PC-3 (cell line): ENCODE measurements at places on chromosomes 12 and 14.
A peak's percentile ranks its signal among the peaks of the same experiment; 100 is the strongest.

- no peak for DNase-seq
These were observed 42.5 kb upstream of the CATSPERB start for GRCh38 chr14:91774140-91775096.

- no peak for DNase-seq
These were observed 21.6 kb upstream of the AMN start for GRCh38 chr14:102900631-102901571.

GRCh38 chr14:30988509-30988908 is 36.9 kb upstream of the AP4S1 start:
- DNase-seq, result no peak

- DNase-seq, result peak; percentile 86
These were observed 20.2 kb downstream of the TNFAIP2 start for GRCh38 chr14:103143506-103143905.

- DNase-seq, result no peak
These were observed 63.6 kb upstream of the SRSF5 start for GRCh38 chr14:69703047-69704039.

DNA sequence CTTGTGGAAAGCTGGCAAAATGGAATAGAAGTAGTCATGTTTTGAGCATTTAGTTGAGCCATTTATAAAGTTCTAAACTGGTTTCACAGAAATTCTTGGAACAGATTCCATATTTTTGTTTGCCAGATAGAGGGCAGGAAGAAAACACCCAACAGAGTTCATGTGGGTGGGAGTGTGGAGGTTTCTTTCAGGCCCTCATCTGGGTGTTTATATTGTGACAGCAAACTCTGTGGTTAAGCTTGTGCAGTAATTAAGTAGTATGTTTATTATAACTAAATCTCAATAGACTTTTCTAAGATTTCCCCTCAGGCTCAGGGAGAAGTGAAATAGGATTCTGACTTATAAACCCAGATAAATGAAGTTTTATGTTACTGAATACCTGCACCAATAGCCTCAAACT is 57.4 kb downstream of the SPPL3 start:
- DNase-seq, result peak; percentile 19

GRCh38 chr14:72495668-72496067 is 398.2 kb downstream of the DPF3 start:
- DNase-seq, result peak; percentile 21

DNA sequence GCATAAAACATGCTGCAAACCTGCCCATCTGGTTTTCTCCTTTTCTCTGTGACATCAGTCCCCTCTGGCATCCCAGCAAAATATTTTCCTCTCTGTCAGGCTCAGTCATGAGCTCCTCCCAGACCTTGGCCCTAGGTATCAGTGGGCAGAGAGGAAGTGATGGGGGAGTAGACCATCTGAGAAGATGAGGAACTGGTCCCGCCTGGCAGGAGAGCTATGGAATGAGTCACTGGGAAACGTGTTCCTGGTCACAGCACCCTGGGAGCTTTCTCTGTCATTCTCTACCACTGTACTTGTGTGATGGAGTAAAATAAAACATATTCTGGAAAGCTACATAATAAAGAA is 5.0 kb upstream of the SRSF9 start:
- DNase-seq, result peak; percentile 99

DNA sequence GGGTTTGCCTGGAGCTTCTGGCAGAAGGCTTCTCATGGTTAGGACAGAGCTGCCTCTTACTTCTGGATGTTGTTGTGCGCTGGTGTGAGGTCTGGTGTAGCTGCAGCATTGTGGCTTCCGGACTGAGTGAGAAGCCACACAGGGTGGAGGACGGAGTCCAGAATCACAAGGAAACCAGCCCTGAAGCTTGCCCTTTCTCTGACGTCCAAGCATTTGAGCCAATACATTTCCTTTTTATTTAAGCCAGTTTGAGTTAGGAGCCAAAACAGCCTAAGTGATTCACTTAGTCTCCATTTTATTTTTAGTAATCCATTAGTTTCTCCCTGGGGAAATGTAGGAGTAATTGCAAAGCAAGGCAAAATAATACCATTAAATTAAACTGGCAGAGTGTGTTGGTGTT is 402.4 kb upstream of the RGS6 start:
- no peak for DNase-seq

- DNase-seq, result no peak
These were observed 943 bp downstream of the TESPA1 start for GRCh38 chr12:54983536-54984101.
